Naive thymus-derived CD4-positive, alpha-beta T cell (primary cell): ENCODE measurements at places on chromosomes 7 and 10. TPM values are rescaled to one million over a fixed set of nuclear protein-coding genes. Genes with fewer than 3 reads are reported as not detected.

The SPDYE2 gene
- total RNA-seq, result 1.1 TPM

The SPDYE2B gene
- total RNA-seq, result not detected

The BLNK gene
- 6.5 TPM for total RNA-seq

- no peak for DNase-seq
These were observed 38.7 kb upstream of the ANK3 start for GRCh38 chr10:60428387-60428737.

- DNase-seq, result no peak
These were observed 80.2 kb upstream of the MSRB2 start for GRCh38 chr10:23015021-23015707.

GRCh38 chr7:31778296-31778695 lies 91.3 kb downstream of the PPP1R17 start:
- no peak for DNase-seq

DNA sequence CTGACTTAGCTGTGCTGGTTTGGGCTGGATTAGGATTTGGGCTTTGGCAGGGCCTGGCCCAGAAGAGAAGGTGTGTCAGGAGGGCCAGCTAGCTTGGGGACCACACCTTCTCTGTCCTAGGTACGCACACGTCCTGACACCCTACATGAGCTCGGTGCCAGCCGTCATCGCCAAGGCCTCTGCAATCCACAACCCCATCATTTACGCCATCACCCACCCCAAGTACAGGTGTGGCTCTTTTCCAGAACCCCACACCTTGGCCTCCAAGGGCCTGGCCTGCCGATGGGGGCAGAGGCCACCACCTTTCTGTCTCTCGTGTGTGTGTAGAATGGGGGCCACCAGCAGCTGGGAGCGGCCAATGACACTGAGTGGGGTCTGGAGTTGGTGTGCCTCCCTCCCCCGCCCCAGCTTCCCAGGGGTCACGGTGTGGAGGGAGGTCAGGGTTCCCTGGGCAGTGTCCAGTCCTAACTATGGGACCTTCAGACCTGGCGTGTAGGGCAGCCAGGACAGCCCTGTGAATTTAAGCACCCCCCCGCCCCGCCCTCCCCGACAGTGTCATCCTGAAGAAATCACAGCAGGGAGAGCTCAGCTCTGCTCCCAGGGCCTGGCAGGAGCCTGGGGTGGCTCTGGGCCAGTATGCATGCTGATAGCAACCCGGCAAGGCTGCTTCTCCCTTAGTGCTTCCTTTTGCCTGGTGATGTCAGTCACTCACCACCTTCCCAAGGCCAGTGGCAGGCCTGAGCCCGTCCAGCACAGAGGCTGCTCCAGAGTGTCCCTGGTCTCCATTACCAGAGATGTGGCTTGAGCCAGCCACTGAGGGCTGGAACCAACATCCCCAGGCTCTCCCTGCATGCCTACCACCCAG lies 6.9 kb upstream of the LDB3 start:
- no peak for DNase-seq

GRCh38 chr7:151752816-151753595 lies 123.9 kb downstream of the PRKAG2 start:
- no peak for DNase-seq

- DNase-seq, result no peak
These were observed 91.4 kb downstream of the ADARB2 start for GRCh38 chr10:1645896-1646295.

GRCh38 chr7:151876899-151877777 lies at the start of gene PRKAG2:
TSS of gene PRKAG2 (minus strand) at chr7:151877115. CDS start at chr7:151876620, 495 bp downstream.
- peak; percentile 66 for DNase-seq

DNA sequence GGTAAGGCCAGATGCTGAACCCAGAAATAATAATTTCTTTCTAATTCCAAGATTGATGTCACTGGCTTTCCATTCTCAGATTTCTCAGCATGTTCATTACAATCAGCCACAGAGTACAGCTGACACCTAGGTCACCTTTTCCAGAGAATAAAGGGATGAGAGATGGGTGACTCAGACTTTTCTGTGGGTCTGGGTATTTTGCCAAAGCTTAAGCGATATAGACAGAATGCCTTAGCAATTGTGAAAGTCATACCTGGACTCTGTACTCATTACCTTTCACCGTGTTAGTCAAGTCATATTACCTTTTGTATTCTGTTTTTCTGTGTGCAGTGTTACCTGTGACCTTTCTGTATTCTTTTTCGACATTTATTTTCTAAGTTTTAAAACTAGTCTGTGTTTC lies 10.6 kb upstream of the PRTFDC1 start:
- DNase-seq, result no peak

DNA sequence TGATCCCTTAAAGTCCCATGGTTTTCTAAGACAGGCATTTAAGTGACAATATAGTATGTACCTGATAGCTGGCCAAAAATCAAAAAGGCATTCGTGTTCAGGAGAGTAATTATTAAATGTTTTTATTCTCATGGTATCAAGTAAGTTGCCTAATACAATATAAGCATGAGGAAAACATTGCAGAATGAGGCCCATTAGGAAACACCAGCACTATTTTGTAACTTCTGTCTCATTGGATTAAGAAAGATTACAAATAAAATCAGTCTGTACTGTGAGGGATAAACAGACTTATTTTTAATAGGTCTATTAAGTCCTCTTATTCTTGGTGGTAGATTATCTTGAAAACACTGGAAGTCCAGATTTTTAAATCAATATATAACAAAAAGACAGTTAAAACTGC lies 110.1 kb downstream of the SNX13 start:
- DNase-seq, result no peak

DNA sequence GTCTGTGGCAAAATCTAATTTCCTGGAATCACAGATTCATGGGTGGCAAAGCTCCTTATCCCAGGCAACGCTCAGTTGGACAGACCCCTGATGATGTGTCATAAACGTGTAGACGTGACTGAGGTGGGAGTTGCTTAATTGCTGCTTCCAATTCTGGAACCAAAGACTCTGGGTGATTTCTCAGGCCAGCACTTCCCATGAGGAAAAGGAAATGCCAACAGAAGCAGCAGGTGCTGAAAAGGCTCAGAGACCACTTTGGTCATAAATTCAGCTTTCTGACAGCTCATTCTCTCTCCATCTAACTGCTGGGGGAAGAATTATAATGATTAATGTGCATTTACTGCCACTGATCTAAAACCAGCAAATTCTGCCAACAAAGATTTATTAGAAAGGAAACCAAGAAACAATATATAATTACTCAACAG lies 88.7 kb downstream of the OSBPL3 start:
- DNase-seq, result no peak
